ENCODE measurements at places on chromosomes 5 and 9.

DNA sequence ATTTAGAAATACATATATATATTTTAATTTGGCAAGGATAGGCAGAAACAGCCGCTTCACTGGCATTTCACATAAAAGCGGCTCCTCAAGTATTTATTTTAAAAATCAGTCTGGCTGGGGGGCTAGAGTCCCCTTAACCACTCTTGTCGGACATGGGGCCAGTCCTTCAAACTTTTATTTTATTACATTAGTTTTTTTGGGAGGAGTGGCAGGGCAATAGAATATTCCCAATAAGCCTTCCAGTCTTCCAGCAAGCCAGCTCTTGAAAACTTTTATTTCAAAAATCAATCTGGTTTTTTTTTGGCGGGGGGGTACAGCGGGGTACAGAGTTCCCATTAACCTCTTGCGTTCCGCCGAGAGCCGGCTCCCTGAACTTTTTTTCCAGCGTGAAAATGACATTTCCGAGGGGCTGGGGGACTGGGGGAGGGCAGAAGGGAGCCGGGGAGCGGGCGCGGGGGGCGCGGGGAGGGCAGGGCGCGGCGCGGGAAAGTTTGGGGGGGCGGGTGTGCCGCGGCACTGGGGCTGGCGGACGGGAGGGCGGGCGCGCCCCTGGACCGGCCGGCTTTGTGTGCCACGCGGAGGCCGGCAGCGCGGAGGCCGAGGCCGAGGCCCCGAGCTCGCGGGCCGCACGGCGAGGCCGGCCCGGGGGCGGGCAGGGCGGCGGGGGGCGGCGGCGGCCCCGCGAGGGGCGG lies 504 bp upstream of the ZNF618 start:
- no peak for DNase-seq

- DNase-seq = no peak
These were observed 9.0 kb downstream of the TERT start for GRCh38 chr5:1285883-1286291.

DNA sequence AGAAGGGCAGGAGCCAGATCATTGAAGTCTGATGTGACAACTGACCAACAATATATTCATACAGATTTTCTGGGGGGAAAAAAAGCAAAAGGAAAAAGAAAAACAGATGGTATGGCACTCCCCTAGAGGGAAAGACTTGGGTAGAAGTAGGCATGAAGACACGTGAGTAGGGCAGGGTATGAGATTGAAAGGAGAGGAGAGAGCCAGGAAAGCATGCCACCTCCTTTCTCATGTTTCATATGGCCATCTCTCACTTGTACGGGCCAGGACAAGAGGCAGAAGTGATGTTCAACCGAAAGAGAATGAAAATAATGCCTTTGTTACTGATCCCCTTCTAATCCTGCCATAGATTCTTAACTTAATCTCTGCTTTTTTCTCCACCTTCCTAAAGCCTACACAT lies 139.0 kb upstream of the ACTBL2 start:
- no peak for DNase-seq

DNA sequence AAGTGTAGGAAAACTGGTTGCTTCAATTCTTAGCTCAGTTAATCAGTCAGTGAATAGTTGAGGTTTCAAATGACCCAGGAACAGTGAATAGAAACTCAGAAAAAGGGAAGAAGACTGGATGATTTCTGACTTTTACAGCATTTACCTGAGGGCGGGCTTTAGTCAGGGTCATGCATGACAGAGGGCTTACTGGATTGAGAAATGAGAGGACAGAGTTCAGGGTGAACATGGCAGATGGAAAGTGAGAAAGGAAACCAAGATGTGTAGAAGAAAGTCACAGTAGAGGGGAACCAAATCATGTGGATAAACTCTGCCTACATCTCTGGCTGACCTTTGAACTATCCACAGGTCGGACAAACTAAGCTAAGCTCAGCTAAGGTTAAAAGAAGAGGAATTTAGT lies 596.0 kb downstream of the SEMA5A start:
- no peak for DNase-seq

DNA sequence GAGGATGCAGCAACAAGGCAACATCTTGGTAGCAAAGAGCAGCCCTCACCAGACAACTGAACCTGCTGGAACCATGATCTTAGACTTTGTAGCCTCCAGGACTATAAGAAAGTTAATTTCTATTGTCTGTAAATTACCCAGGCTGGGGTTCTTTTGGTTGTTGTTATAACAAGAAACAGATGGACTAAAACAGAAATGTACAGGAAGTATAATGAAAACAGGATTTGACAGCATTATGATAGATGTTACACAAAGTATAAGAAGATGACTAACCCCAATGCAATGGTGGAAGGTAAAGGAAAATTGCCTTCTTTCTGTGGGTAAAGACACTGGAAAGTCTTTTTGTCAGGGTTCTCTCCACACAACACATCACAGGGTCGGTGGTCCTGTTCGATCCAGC lies 204.2 kb downstream of the SGCD start:
- no peak for DNase-seq

GRCh38 chr9:122265149-122265915 lies 650 bp downstream of the MRRF start:
- DNase-seq = peak; percentile 73

GRCh38 chr9:35605351-35606137 lies 482 bp downstream of the TESK1 start:
- DNase-seq = no peak

- DNase-seq = no peak
These were observed 316.9 kb upstream of the IRX2 start for GRCh38 chr5:3068401-3068800.

GRCh38 chr9:13213337-13213736 lies 66.2 kb downstream of the MPDZ start:
- DNase-seq = no peak

DNA sequence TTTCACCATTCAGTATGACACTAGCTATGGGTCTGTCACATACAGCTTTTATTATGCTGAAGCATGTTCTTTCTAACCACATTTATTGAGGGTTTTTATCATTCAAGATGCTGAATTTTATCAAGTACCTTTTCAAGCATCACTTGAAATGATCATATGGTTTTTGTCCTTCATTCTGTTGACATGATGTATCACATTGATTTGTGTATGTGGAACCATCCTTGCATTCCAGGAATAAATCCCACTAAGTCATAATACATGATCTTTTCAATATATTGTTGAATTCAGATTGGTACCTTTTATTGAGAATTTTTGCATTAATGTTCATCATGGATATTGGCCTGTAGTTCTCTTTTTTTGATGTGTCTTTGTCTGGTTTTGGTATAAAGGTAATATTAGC lies 317.4 kb downstream of the NNT start:
- no peak for DNase-seq

GRCh38 chr9:131616983-131617604 lies 71.8 kb downstream of the PRRT1B start:
- DNase-seq = no peak

- DNase-seq = no peak
These were observed 229.5 kb upstream of the NMUR2 start for GRCh38 chr5:152634586-152634985.

- peak; percentile 47 for DNase-seq
These were observed 552 bp downstream of the TMEM141 start for GRCh38 chr9:136791516-136792276.

DNA sequence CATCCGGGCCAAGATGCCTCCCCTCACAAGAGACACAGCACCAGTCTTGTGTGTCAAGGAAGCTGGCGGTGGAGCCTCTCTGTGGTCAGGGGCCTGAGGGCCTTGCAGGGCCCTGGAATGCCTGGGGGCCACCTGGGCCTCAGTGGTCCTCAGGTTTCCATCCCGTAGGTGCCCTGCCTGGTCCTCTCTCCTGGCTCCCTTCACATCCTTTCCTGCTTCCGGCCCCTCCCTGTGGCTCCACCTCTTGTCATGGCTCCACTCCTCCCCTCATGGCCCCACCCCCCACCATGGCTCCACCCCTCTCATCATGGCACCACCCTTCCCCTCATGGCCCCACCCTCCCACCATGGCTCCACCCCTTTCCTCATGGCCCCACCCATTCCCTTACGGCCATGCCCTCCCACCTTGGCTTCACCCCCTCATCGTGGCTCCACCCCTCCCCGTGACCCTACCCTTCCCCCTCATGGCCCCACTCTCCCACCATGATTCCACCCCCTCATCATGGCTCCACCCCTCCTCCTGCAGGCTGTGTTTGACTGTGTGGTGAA lies 175.8 kb downstream of the CACNA1B start:
- DNase-seq = no peak

DNA sequence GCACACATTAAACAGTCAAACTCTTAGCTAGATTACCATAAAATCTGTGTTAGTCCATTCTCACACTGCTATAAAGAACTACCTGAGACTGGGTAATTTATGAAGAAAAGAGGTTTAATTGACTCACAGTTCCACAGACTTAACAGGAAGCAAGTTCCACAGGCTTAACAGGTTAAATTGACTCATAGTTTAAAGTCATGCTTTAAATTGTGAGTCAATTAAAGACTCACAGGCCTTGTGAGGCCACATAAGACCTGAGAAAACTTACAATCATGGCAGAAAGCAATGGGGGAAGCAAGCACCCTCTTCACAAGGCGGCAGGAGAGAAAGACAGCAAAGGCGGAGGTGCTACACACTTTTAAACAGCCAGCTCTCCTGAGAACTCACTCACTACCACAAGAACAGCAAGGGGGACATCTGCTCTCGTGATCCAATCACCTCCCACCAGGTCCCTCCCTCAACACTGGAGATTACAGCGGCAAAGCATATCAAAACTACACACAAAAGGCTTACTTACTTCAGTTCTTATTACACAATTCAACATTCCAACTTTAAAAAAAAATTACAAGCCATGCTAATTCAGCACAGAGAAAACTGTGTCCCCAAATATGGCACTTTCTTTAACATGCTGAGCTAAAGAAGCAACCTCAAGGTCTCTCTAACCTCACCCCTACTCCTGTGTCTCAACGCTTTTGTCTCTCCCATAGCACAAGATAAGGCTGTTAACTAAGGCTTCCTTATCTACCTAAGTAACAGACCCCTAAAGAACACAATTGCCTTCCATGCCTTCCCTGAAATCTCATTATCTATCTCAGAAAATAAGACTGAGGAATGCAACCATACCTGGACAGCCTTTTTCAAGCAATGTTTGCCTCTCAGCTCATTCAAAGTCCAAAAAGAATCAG lies 805.1 kb downstream of the NR2F1-AS1 start:
- no peak for DNase-seq

- no peak for DNase-seq
These were observed 31.7 kb upstream of the CDH6 start for GRCh38 chr5:31161781-31162181.

DNA sequence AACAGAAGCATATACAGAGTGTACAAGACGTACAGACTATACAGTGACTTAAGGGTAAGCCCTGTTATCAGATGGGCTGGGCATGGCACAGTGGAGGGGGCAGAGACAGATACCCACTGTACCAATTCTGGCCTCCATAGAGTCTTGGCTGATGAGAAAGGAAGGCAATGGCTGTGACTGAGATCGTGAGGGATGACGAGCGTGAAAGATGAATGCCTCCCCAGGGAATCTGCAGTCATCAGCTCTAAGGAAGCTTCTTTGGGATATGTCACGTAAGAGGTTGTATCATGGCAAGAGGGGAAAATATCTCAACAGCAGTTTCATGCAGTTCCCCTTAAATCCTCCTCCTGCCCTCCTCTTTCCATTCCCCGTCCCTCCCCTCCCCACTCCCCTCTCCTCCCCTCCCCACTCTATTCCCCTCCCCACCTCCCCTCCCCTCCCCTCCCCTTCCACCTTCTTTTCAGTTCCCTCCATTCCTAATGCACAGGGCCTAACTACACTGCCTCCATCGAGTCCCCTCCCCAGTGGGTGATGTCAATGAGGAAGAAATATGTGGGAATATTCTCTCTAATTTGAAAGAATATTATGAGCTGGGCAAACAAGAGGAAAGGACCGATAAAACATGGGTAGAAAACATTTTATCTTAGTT lies 226.4 kb upstream of the DAP start:
- DNase-seq = no peak

GRCh38 chr5:125083981-125084380 lies 337.5 kb upstream of the ZNF608 start:
- DNase-seq = no peak

- DNase-seq = no peak
These were observed 25.5 kb downstream of the PITX1 start for GRCh38 chr5:135008556-135008955.

- no peak for DNase-seq
These were observed 37.7 kb downstream of the NEUROG1 start for GRCh38 chr5:135497971-135498636.

GRCh38 chr9:71733176-71733575 lies 35.1 kb downstream of the CEMIP2 start:
- DNase-seq = no peak

GRCh38 chr5:159878988-159879471 lies 37.3 kb upstream of the ADRA1B start:
- no peak for DNase-seq

- no peak for DNase-seq
These were observed 3.6 kb upstream of the SPATA31E1 start for GRCh38 chr9:87878989-87879511.

- no peak for DNase-seq
These were observed 108.0 kb upstream of the TSLP start for GRCh38 chr5:110963495-110963894.

GRCh38 chr5:12322042-12322441 lies 417.8 kb upstream of the CTNND2 start:
- no peak for DNase-seq

DNA sequence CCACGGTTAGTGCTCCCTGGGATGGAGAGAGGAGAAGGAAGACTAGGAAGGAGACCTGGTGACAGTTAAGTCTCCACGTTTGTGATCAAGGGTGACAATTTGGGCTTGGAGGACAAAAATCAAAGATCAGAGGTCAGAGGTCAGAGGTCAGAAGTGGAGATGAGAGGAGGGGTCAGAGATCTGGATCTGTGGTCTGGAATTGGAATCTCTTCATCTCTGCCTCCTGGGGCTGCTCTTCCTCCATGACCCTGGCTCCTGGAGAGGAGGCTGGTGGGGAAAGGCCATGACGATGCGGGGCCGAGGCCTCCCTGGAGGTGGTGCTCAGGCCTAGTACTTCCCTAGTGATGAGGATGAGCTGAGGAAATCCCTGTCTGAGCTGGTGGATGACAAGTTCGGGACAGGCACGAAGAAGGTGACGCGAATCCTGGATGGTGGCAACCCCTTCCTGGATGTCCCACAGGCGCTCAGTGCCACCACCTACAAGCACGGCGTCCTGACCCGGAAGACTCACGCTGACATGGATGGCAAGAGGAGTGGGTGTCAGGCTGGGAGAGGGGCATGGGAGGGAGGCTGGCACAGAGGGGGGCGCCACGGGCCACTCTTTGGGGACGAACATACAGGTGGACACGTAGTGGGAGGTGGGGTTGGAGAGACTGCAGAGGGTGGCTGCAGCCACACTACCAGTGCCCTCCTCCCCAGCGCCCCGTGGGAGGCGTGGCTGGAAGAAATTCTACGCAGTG lies 41.0 kb downstream of the PSD2 start:
- DNase-seq = no peak

DNA sequence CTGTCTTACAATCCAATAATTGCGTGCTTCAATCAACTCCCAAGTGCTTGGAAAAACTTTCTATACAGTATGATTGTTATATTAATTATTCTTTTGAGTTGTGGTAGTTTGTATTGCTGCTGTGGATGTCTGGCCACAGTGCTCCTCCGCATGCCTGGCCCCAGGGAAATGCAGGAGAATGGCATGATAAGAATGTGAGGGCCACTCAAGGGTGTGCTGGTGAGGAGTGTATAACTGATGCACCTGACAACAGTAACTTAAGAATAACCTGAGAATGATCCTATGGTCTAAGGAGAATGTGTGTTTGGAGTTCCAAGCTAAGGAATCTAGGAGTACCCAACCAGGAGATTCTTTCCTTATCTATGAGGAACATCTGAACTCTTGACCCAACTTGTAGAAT lies 152.9 kb upstream of the APC start:
- DNase-seq = no peak

- no peak for DNase-seq
These were observed 23.8 kb downstream of the RETREG1 start for GRCh38 chr5:16593013-16593412.
